Fibroblast of skin of abdomen (primary cell): ENCODE measurements at places on chromosomes 16 and 17.

DNA sequence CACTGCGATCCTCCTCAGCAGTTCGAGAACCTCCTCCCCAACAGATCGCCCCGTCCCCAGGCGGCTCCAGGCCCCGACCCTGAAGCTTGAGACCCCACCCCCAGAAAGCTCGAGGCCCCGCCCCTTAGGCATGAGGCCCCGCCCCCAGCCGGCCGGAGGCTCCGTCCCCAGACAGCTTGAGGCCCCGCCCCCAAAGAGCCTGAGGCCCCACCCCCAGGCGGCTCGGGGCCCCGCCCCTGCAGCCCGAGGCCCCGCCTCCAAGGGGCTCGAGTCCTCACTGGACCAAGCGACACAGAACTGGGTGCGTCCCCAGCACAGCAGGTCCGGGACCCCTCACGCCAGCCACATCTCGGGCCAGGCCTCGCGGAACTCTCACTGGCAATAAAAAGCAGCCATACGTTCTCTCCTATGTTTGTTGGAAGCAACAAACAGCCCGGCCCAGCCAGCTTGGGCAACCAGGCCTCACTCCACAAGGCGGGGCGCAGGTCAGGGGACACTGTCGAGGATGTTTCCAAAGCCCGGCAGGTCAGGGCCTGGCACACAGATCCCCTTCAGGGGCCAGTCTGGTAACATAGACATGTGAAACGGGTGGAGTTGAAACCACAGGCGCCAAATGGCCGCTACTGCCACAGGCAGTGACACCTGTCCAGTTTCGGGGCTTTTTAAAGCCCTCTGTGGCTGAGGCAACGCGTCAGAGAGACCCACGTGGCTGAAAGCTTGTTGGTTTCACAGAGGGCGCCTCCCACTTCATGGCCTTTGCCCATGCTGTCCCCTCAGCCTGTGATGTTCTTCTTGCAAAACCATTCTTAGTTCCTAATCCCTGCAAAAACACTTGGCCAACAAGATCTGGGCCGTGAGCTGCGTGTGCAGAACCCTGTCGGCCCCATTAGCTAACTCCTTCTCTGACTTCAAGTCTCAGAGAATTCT lies 224.2 kb downstream of the PARN start:
- DNase-seq = no peak

DNA sequence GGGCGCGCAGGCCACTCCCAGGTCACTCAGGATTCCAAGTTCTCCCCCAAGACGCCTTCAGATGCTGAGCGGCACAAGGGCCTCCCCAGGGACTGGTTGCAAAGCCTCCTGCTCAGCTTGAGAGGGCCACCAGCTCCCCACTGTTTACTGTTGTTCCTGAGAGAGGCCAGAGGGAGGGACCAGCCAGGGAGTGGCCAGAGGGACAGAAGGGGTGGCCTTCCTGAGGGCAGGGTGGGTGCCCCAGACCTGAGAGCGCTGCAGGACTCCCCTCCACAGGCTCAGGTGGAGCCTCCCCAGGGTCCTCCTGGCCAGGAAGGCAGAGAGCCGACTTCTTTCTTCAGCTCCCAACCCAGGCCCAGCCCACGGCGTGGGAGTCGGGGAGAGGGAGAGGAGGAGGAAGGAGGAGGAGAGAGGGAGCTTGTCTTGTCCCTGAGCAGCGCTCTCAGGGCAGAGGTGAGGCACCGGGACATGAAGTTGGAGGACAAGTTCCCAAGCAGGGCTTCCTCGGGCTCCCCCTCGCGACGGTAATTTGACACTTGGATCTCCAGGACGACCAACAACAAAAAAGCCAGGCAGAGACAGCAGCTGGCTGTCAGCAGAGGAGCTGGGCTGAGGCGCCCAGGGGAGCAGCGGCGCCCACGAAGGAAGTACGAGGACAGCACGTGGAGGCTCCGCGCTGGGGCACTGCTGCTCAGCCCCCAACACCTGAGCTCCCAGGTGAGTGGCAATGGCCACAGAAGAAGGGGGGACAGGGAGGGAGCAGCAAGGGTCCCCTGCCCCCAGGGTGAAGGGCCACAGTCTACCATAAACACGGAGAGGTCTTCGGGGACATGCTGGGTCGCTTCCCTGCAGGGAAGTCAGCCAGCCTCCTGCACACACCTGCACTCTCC lies 497 bp downstream of the SMIM5 start:
- DNase-seq = peak; percentile 82

DNA sequence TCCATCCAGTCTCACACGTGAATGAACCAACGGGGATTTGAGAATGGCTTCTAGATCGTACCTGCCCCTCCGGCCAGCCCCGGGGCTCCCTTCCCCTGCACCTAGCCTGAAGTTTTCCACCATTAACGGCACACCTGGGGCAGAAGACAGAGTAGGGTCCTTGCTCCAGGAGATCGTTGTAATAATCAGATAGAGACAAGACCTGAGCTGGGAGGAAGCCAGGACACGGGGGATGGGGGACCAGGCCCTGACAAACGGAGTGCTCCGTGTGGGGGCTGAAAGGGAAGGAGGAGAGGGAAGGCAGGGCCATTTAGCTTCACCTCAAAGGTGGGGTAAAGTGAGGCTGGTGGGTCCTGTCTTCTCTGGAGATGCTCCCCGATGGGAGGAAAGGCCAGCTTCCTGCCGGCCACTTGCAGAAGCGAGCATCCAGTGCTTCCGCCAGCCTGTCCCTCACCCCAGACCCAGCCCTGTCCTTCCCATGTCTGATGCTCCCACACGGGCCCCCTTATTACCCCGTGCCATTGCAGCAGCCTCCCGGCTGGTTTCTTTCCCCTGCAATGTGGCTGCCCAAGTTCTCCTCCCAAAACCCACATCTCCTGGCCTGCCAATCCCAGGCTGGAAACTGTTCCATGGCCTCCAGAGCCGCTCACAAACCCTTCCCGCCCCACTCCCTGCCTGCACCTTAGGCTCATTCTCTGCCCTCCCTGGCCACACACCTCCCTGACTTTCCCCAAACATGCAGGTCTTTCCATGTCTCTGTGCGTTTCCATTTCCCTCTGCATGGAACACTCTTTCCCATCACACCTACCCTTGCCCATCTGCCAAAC lies 79.3 kb downstream of the MRC2 start:
- no peak for DNase-seq

DNA sequence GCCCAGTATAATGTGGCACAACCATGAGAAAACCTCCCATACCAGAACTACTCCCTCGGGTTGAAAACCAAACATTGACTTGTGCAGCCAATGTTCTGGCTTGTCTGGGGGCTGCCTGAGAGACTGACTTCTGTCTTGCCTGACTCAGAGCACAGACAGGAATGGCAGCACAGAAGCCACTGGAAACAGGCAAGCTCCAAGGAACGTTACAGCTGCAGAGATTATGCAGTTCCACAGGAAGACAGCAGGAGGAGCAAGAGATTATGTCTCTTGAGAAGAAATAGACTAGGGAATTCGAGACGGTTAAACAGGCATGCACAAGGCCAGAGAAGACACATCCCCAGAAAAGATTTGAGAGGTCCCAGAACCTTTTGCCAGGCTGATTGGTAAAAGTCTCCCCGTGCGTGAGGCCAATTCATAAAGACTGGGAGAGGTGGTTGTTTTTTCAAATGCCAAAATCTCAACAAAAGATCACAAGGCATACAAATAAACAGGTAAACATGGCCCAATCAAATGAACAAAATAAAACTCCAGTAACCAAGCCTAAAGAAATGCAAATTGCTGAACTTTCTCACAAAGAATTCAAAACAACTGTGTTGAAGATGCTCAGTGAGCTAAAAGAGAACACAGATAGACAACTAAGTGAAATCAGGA lies 90.6 kb upstream of the CDH5 start:
- peak; percentile 73 for DNase-seq

DNA sequence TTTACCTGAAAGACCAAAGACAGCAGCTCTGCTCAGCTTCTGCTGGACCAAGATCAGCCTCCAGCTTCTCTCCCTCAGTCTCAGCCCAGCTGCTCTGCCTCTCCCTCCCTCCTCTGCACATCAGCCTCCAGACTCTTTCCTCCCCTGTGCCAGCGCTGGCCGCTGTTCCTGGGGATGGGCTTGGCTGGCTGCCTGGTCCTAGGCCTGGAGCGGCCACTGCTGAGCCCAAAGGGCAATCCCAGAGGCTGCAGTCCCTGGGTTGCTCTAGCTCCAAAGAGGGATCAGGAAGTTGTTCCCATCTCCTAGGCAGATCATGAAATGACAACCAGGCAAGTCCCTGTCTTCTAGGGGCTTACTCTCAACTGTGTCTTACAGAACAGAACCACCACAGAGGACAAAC lies 31.3 kb downstream of the DCUN1D3 start:
- peak; percentile 27 for DNase-seq

- no peak for DNase-seq
Observed at GRCh38 chr17:48679385-48680096, 42.8 kb downstream of the PRAC1 start.

GRCh38 chr16:49821614-49822282 lies 34.2 kb downstream of the ZNF423 start:
- DNase-seq = no peak

DNA sequence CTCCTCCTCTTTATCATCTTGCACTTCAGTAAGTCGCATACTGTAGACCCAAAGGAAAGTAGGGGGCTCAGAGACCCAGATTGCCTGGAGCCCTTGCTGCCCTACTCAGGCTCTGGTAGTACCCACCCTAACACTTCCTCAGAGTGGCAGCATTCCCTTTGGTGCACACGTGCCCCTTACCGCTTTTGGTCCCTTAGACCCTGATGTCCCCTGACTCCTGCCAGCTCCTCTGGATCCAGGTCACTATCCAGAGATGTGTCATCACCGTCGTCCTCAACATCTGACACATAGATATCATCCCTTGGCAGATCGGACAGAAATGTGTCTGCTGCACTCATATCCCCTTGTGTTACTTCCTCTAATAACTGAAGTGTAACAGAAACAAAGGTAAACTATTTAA lies 5.4 kb upstream of the PSMC5 start:
- DNase-seq = no peak

DNA sequence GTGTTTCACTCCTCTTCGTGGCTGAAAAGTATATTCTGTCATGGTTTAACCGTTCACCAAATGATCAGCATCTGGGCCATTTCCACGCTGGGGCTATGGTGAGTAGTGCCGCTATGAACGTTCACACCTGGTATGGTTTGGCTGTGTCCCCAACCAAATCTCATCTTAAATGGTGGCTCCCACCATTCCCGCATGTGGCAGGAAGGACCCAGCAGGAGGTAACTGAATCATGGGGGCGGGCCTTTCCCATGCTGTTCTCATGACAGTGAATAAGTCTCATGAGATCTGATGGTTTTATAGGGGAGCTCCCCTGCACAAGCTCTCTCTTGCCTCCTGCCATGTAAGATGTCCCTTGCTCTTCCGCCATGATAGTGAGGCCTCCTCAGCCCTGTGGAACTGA lies 45.7 kb upstream of the ZNF469 start:
- no peak for DNase-seq

DNA sequence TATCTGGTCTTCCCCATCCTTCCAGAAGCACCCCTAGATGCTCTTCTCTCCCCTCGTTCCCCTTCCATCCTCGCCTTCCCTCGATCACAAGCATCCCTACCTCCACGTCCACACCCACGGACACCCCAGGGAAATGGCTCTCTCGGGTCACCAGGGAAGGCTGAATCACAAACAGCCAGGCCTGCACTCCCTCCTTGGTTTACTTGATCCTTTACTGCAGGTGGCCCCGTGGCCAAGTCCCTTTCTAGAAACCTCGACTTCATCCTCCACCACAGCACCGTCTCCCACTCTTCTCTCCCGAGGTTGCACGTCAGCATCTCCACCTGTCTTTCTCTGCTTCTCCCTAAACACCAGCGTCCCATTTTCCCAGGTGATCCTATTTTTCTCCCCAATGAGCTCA lies 6.5 kb upstream of the RBFOX3 start:
- DNase-seq = no peak

DNA sequence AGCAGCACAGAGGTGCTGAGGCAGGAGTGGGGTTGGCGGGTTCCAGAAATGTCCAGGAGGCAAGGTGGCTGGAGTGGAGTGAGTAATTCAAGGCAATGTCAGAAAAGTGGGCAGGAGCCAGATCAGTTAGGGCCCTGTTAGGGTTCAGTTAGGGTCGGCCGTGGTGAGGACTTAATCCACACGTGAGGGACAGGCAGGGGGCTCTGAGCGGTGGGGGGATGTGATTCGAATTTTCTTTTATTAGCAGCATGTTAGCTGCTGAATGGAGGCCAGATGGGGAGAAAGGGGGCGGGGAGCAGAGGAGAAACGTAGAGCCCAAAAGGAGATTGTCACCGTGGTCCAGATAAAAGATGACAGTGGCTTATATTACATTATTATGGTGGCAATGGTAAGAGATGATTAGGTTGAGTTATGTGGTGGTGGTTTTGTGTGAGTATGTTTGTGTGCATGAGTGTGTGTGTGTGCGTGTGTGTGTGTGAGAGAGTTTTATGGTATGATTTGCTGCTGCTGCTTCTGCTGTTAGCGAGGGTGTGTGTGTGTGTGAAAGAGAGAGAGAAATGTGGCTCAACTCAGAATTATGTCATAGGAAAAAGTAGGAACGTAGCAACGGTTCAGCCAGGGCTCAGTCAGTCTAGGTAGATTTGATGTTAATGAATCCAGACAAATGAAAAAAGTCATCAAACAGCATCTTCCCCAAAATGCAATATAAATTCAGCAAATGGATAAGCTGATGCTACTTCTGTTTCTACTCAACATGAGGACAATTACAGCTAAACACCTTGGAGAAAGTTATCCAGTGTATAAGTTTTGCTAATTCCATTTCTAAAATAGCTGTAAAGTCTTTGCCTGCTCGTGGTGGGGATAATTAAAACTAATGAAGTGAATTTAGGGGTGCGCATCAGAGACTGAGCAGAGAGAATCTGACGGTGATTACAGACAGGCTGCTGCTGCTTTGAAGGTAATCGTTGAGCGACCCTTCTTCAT lies 390.6 kb downstream of the HAPSTR1 start:
- DNase-seq = no peak

- peak; percentile 17 for DNase-seq
Observed at GRCh38 chr17:80663781-80664206, 119.2 kb downstream of the RPTOR start.

GRCh38 chr16:66798161-66798560 lies 3.2 kb downstream of the TERB1 start:
- DNase-seq = peak; percentile 42

- DNase-seq = no peak
Observed at GRCh38 chr16:31694461-31694860, 166.8 kb downstream of the AHSP start.

DNA sequence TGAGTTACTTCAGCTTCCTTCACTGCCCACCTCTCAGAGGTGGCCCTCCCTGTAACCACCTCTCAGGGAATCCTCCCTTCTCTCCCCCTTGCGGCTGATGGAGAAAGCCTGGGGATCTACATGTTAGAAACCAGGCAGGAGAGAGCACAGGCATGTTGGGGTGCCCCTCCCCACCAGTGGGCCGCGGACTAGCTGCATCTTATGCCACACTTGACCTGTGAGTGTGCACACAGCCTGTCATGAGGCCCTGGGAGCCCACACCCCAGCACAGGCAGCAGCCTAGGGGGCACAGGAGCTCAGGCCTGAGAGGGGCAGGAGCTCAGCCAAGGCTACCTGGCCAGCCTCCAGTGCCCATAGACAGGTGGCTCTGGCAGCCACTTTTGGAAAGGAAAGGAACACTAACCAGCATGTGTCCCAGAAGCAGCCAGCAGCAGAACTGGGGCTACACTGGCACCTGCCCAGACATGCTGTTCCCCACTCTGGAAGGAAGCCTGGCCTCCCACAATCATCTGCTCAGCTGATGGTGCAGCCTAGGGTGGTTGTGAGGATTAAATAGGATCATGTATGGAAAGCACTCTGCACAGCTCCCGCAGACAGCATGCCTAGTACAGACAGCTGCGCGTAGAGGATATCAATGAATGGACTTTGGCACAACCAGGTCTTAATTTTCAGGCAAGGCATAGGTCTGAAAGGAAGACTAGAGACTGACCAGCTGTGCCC lies 60.5 kb downstream of the TMEM132E start:
- DNase-seq = no peak
